A172 (cell line): ENCODE measurements at places on chromosomes 1 and 21. TPM values are rescaled to one million over a fixed set of nuclear protein-coding genes. Genes with fewer than 3 reads are reported as not detected.
A peak's percentile ranks its signal among the peaks of the same experiment; 100 is the strongest.

DNA sequence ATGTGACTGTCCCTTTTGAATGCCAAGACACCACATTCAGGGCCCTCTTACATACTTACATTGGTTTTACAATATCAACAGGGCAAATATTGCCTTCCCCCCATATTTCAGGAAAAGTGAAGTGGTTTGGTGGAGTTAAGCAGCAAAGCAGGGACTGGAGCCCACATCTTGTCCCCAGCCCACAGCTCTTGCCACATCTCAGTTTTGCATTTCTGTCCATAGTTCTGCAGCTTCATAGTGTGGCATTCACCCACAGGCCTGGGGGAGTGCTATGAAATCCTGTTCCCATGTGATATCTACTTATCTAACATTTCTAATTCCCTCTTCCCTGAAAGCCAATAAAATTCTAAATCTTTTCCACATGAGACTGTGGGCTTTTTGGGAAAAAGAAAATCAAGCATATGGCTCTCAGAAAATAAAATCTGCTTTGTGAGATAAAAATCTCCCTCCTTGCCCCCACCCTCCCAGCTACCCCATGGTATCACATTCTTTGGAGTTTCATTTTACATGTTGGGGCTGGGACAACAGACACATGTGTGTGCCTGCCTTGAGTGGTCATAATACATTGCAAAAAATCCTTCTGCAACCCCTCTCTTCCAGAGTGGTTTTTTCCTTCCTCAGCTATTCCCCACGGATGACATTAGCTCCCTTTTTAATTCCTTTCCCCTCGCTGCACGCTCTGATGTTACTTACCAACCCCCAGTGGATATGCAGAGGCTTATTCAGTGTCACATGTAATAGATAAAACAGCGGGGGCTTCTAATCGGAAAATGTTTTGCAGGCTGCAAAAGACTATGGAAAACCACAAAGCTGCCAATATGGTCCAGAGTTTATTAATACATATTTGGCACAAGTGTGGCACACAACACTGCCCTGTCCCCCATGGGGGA is 20.5 kb upstream of the CD2 start:
- no peak for DNase-seq

DNA sequence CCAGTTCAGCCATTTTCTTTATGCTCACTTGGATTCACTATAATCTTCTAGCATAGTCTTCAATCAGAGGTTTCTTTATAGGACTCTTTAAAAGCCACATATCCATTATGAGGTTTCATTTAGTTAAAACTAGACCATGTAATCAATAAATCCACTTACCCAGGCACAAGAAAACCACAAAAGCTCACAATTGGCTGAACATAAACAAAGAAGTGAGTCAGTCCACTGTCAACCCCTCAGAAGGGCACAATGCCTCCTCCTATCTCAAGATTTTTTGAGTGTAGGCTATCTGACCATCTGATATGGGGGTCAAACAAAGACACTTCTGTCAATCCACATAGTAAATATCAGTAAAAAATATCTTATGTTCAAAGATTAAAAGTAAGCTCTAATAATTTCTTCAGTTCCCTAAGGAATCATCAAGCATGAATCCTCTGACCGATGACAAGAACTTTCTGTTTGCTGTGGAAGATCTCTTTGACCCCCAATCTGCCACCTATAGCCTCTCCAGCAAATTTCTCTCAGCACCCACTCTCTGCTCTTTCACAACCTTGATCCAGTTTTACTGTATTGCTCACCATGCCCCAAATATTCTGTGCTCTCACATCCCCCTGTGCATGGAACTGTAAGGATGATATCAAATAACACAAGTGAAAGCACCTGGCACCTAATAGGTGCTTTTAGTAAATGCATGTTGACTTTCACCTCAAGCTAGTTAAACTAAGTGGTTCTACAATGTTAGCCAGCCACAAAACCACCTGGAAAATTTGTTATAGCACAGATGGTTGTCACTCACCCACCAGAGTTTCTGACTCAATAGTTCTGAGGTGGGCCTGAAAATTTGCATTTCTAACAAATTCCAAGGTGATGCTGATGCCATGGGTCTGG is 16.7 kb downstream of the RAB3B start:
- peak; percentile 6 for DNase-seq

DNA sequence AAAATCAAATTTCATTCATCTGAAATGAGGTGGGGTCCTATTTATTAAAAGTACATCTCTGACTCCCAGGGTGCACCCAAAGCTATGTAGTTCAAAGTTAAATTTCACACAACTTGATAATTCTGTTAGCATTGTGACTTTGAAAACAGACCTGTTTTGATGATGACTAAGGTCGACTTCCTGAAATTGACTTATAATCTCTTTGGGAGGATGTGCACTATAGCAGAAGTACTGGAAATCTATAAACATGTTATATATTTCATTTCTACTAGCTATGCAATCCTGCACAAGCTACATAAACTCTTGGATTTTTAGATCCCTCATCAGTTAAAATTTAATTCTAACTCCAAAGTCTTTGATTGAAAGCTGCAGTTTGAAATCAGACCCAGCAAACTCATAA is 507.6 kb downstream of the NEGR1 start:
- no peak for DNase-seq

DNA sequence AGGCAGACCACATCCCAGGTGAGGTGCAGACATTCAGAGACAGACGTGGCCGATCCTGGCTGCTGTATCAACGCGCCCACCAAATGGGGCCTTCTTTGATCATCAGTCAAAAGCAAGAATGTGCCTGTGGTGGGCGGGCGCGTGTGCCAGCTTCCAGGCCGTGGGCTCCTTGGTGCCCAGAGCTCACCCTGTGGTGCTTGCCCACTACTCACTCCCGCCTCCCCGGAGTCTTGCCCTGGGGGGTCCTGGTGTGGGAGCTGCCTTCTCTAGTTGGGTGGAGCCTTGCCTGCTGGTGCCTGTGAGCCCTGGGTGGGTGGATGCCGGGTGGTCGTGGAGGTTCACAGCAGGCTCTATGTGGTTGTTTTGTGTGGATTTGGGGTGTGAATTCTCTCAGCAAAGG is 70.6 kb downstream of the SKI start:
- DNase-seq = no peak

GRCh38 chr1:233998891-233999290 is 94.4 kb downstream of the SLC35F3 start:
- DNase-seq = no peak

DNA sequence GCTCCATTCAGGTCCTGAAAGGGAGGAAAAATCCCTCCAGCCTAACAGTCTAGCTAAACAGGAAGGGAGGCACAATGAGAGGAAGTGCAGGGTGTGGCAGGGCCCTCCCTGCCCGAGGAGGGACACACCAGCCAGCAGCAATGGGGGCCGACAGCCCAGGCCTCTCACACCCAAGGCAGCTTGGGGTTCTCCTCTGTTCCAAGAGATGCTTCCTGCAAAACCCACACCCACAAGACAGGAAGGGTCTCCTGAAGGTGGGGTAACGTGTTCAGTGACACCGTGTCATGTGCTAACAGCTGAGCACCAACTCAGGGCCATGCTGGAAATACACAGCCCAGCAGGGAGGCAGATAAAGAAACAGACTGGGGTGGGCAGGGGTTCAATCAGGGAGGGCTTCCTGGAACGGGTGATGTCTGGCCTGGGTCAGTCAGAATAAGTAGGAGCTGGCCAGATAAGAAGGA is 10.2 kb downstream of the ECE1 start:
- DNase-seq = peak; percentile 16

- DNase-seq = no peak
Observed at GRCh38 chr1:186957314-186957713, 128.6 kb downstream of the PLA2G4A start.

DNA sequence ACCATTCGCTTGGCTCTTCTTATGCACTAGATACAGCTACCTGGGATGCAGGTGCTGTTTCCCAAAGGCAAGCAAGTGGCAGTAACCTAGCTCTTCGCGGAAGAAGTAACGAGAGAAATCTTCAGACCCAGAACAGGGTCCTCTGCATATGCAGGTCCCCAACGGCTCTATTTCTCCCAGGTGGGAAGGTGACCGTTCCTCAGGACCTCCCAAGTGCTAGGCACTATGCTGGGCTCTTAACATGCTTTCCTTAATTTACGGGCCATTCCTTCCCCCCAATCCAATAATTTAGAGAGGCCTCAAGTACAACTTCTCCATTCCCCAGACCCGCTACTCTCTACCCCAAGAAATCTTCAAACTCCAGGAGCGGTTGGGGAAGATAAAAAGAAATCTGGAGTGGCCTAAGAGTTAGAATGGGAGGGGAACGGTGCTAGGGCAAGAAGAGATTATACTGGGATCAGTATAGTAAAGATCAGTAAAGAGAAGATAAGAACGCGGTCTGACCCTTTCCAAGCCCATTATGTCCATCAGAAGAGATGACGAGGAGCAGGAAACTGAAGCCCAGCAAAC is 410 bp downstream of the TXNDC12 start:
- DNase-seq = no peak

DNA sequence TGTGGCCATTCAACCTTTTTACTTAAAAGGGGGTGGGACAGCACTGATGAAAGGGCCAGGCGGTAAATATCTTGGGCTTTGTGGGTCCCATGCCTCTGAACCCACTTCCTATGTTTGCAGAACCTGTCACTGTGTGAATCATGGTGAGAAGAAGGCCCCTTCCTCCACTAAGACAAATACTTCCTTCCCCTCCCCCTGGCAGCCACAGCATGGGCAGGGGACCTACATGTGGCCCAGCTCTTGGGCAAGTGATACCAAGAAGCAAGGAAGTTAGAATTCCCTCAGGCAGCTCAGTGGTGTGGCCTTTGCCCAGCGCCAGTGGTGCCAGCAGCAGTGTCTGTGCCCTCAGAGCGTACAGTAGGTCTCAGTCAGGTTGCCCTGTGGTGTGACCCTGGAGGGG is 168.6 kb downstream of the TRIM33 start:
- DNase-seq = no peak

- no peak for DNase-seq
Observed at GRCh38 chr1:115324649-115325420, 13.2 kb downstream of the NGF start.

- no peak for DNase-seq
Observed at GRCh38 chr1:41610361-41610760, 125.9 kb upstream of the EDN2 start.

DNA sequence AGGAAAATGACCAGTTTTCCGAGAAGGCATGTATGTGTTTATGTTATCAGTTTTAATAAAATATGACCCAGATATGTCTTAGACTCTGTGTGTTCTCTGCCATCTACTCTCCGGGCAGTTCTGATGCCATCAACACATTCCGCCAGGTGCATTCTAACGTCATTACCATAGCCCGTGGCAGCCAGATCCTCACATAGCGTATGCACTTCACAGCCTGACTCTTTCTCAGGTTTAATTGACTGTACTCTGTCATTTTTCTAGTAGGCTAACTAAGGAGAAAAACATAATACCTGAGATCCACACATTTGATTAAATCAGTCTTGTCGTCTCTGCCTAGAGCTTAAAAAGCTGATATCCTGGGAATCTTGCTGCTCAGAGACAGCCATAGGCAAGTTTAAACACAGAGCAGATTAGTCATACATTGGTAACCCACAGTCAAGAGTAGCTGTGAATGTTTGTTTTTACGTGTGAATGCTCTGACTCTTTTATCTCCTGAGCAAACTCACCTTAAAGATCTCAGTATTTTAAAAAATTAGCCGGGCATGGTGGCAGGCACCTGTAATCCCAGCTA is 175.9 kb downstream of the GREM2 start:
- no peak for DNase-seq

- DNase-seq = no peak
Observed at GRCh38 chr1:160081261-160081936, at the start of gene KCNJ9. TSS of gene KCNJ9 (plus strand) at chr1:160081538. CDS start at chr1:160084031, 2,493 bp downstream.

DNA sequence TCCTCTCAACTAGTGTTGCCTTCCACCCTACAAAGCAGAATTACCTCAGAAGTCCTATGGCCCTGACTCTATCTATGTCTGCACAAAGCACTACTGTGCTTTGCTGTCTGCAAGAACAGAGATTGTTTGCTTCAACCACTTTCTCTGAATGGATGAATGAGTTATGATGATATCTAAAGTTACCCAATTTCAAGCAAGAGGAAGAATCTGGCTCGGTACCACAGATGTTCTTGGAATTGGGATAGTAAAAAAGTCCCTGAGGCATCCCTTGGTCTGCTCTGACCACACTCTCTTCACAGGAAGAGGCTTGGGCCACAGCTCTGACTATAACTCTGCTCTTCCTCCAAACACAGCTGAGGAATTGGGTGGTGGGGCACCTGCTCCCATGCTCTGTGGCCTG is 31.2 kb downstream of the MTARC1 start:
- DNase-seq = no peak

DNA sequence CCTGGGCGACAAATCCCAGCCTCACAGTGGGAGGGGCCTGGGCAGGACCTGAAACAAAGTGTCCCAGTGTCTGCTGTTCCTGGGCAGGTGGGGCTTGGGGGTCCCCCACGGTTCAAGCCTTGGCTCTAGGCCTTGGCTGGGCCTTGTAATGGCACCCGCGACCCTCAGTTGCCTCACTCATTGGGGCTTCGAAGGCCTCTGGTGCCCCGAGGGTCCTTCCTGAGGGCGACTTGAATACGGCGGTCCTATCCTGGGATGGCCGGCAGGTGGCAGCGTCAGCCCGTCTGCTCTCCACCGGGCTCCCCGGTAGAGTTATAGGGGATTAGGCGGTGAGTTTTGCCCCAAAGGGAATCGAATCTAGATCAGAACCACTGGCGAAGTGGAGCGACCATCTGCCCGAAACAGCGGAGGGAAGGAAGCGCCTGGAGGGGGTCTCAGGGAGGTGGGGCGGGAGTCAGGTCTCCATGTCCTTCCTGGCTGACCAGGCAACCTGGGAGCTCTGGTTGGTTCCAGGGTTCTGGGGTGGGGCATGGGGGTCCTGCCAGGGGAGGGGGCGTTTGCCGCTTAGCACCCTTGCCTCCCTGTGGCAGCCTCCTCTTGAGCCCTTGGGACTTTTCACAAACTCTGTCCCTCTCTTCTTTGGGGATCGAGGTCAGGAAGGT is 2.1 kb upstream of the PEX10 start:
- peak; percentile 29 for DNase-seq

- no peak for DNase-seq
Observed at GRCh38 chr1:216190438-216190837, 232.8 kb downstream of the USH2A start.

GRCh38 chr1:228647523-228648444 is 87.5 kb upstream of the RHOU start:
- DNase-seq = no peak

DNA sequence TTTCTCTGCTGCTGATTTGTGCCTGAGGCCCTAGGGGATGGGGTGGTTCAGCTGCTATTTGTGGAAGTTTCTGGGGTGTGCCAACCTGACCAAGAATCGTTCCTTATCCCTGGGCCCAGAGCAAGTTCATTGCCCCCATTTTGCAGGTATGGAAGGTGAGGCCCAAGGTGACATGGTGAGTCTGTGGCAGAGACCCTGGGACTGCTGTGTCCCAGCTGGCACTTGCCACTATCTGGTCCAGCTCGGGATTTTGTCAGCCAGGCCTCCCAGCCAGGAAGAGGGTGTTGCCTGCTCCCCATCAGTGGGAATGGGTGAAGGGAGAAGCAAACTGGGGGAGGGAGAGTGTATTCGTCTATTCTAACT is 18.9 kb upstream of the LRP8 start:
- no peak for DNase-seq

TESK2 gene
- 0.52 and 0.84 TPM in 2 replicates for total RNA-seq

LRRC47 gene
- total RNA-seq = 26.4 and 29.8 TPM in 2 replicates

KCNJ9 gene
- total RNA-seq = not detected in 2 replicates

GUCA2A gene
- not detected in 2 replicates for total RNA-seq

FAM20B gene
- 44.5 and 51.7 TPM in 2 replicates for total RNA-seq

LHX4 gene
- total RNA-seq = 0.31 and 0.34 TPM in 2 replicates

PAPPA2 gene
- total RNA-seq = 0.14 and 0.33 TPM in 2 replicates

URB2 gene
- 19.7 and 20.1 TPM in 2 replicates for total RNA-seq

ABCB10 gene
- total RNA-seq = 52.0 and 53.3 TPM in 2 replicates

S100B gene
- total RNA-seq = not detected in 2 replicates
